M059J (cell line): ENCODE measurements at places on chromosomes 6 and 20. TPM values are rescaled to one million over a fixed set of nuclear protein-coding genes. Genes with fewer than 3 reads are reported as not detected.

GRCh38 chr20:53865901-53866793, 204.2 kb downstream of the BCAS1 start:
- peak; percentile 94 for DNase-seq

GRCh38 chr6:88708197-88708744, 255.1 kb downstream of the RNGTT start:
- DNase-seq: no peak

Gene EYS
- 0.17 and 0.99 TPM in 2 replicates for total RNA-seq

DNA sequence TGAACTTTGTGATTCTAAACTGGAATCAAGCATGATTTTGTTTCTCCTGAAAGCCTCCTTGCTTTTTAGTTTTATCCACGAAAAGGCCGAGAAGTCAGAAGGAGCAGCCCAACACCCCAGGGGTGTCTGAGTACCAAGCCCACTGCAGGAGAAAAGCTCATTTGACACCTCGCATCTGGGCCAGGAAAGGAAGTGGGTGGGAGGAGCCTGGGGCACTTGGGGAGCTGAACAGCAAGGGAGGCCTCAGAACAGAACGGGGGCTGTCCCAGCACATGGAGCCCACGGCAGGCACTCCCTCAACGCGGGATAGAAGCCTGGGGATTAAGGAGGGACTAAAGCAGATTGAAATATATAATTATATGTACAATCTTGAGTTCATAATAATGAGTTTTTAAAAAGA, 6.6 kb downstream of the KIF25 start:
- no peak for DNase-seq

- peak; percentile 88 for DNase-seq
Measured at GRCh38 chr6:116008470-116009243, 52.0 kb downstream of the FRK start.

Gene IPCEF1
- 0.32 and 1.6 TPM in 2 replicates for total RNA-seq

Gene GLP1R
- total RNA-seq: not detected in 2 replicates

Gene SYCP2
- 0.79 and 1.2 TPM in 2 replicates for total RNA-seq

GRCh38 chr20:47506335-47506734, 4.6 kb downstream of the NCOA3 start:
- no peak for DNase-seq

GRCh38 chr6:138774370-138774769, 801 bp downstream of the CCDC28A start:
- DNase-seq: peak; percentile 12

GRCh38 chr6:11485271-11485670, 52.3 kb upstream of the TMEM170B start:
- DNase-seq: no peak

- peak; percentile 48 for DNase-seq
Measured at GRCh38 chr6:109082188-109082577, 12.5 kb downstream of the SESN1 start.

- peak; percentile 32 for DNase-seq
Measured at GRCh38 chr6:33430991-33431879, 11.4 kb downstream of the SYNGAP1 start.

Gene ZCCHC3
- 12.7 and 16.9 TPM in 2 replicates for total RNA-seq

GRCh38 chr6:15517600-15517999, 145.2 kb downstream of the DTNBP1 start:
- no peak for DNase-seq

Gene CST1
- 2.6 and 5.0 TPM in 2 replicates for total RNA-seq

DNA sequence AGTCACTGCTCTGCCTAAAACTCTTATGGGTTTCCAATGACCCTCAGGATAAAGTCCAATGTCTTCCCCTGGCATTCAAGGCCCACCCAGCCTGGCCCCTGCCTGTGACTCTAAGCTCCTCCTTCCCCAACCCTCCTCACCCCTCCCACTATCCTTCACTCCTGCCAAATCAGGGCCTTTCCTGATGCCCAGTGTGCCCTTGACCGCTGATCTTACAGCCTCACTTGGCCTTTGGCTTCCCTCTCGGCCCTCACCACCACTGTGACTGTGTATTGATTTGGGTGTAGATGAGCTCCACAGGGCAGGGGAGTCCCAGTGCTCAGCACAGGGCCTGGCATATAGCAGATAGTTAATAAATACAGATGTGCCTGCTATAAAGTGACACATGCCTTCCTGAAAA, 115.7 kb downstream of the TOX2 start:
- no peak for DNase-seq

Gene DNMT3B
- 2.8 and 7.1 TPM in 2 replicates for total RNA-seq
